ENCODE measurements at places on chromosomes 13 and 19.

- DNase-seq, result no peak
These were observed 568 bp downstream of the FUZ start for GRCh38 chr19:49812452-49812996.

- DNase-seq, result no peak
These were observed 110.6 kb downstream of the STARD13 start for GRCh38 chr13:33174931-33175330.

GRCh38 chr19:13150187-13150930 is at the start of the genes IER2 and STX10:
Gene IER2 (plus strand): TSS chr19:13150411. CDS start chr19:13153187, 2,776 bp downstream.
Gene STX10 (minus strand): TSS chr19:13150375. CDS start chr19:13150173, 202 bp downstream.
- DNase-seq, result peak; percentile 97

DNA sequence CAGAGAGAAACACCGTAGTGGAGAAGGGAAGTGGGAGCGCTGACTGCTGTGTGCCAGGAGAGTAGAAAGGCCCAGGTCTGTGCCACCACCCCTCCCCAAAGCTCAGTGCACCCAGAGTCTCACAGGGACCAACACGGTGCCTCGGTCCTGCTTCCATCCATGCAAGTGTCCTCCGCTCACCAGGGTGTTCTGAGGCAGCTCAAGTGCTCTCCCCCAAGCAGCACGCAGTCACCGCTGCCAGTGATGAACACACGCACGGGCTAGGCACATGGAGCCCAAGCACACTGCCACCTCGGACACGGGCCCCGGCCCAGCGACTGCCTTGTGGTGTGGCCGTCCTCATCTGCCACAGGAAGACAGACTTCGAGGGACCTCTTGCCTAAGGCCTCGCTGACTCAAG is 10.5 kb downstream of the POP4 start:
- no peak for DNase-seq

GRCh38 chr19:48061401-48062344 is 17.8 kb upstream of the CABP5 start:
- no peak for DNase-seq

DNA sequence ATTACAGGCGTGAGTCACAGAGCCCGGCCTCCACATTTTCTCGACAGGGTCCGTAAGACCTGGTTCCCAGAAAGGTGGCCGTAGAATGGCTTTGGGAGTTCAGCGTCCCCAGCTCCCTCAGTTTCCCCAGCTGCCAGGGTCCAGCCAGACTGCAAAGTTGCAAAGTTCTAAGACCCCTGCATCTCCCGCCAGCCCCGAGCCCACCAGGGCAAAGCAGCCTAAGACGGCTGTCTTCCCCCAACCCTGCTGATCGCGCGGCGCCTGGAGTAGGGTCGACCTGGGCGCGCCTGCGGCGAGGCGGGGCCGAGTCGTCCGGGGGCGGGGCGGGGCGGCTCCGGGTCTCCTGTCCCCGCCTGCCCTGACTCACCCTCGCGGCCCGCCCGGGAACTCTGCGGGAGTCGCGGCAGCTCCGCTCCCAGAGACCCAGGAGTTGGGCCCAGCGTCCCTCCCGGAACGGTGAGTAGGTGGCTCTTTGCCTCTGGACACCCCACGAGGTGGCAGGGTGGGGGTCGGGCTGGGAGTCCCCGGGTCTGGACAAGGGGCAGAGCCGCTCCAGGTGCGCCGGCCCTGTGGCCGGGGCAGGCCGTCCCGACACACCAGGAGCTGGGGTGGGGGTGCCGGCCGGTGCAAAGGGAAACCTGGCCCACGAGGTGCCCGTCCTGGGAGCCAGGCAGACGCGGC is at the start of gene LRRC8E:
Gene LRRC8E (plus strand): TSS at position 366 of the 681 bp plus-strand sequence. CDS start 7,094 bp downstream, outside the sequence.
- no peak for DNase-seq

- DNase-seq, result no peak
These were observed 11.6 kb downstream of the NFILZ start for GRCh38 chr19:8641908-8642547.

DNA sequence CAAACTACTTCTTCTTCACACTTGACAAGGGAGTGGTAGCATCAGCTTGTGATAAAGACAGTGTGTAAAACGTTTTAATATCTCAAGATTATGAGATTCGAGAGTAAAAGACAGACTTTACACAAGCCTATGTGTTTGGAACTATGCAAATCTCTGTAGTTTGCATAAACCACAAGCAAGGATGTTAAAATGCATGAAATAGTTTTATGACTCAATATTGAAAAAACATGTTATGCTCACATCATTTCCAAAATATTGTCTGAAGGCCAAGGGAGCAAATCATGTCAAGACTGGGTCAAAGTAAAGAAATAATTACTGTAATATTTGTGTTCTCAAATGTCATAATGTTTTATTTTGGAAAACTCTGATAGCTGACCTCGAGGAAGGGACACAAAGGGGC is 316.8 kb upstream of the KLF12 start:
- DNase-seq, result no peak

GRCh38 chr13:60369242-60369641 is 27.8 kb upstream of the TDRD3 start:
- DNase-seq, result no peak

- no peak for DNase-seq
These were observed 147.5 kb upstream of the OBI1 start for GRCh38 chr13:78806457-78806856.

DNA sequence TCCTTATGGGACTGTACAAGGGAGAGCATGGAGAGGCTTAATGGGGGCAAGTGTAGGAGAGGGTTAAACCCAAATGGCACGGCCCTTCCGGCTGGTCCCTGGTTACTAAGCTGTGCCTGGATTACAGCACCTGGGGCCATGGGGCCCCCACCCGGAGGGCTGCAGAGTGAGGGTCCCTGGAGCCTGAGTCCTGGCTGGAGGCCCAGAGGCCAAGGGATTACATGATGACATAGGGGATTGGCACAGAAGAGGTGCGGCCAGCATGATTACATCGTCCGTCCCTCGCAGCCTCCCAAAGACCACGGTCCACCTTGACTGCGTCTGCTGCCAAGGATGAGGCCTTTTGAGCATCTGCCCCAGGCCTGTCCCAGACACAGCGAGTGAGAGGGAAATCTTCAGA is 149.4 kb downstream of the URI1 start:
- DNase-seq, result no peak

DNA sequence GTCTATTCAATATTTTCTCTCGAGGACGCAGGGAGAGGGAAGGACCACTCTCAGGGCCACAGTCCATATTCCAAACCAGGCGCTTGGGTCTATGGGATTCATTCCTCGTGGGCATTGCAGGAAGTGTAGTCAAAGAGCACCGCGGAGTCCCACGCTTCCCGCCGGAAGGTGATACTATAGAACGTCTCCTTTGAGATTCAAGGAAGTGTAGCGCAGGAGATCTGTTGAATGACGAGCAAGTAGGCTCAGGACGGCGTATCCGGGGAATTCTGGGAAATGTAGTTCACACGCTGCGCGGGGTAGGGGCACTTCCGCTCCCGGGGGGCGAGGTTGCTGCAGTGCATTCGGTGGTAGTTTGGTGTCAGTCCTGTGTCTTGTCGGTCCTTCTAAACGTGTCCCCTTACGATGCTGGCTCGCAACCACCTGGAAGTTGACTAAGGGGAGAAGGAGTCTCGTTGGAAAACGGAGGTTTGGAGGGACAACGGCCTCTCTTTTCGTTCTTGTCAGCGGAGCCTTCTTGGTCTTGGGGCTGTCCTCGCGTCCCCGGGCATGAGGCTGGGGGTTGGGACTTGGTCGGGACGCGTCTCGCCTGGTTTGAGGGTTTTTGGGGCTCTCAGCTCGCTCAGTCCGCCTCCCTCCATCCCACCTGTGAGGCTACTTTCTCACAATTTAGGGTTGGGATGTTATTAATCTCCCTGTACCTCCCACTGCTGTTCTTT is at the start of gene ZNF284:
Gene ZNF284 (plus strand): TSS at position 336 of the 719 bp plus-strand sequence. CDS start 4,231 bp downstream, outside the sequence.
- DNase-seq, result peak; percentile 95

- DNase-seq, result peak; percentile 94
These were observed 30.2 kb downstream of the CYP2F1 start for GRCh38 chr19:41144403-41144802.

- no peak for DNase-seq
These were observed 70.1 kb downstream of the LRRC63 start for GRCh38 chr13:46281779-46282178.

- no peak for DNase-seq
These were observed 11.5 kb upstream of the GAS6 start for GRCh38 chr13:113875429-113875815.

DNA sequence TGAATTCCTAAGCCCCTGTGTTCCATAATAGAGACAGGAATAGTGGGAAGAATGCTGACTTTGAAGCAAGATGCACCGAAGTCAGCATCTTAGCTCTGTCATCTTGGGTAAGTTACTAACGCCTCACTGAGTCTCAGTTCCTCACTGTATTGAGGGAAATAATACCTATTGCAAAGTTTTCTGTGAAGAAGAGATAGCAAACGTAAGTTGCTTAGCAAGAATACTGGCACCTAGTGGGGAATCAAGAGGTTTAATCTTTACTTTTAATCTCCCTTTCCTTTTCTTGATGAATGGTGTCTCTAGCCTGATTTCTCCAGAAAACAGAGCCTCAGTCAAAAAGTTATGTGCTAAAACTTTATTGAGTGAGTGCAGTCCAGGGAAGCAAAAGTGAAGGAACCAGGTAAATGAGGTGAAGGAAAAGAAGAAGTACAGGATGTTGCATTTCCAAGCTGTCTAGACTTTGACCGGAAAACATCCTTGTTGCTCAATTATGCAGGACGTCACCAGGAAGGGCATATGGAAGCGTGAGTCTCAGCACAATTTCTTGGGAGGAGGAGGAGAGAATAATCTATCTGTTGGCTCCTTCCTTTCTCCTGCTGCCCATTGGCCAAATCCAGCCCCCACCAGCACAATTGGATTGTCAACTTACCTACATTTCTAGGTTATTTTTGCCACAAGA is 210.0 kb downstream of the B3GLCT start:
- no peak for DNase-seq

DNA sequence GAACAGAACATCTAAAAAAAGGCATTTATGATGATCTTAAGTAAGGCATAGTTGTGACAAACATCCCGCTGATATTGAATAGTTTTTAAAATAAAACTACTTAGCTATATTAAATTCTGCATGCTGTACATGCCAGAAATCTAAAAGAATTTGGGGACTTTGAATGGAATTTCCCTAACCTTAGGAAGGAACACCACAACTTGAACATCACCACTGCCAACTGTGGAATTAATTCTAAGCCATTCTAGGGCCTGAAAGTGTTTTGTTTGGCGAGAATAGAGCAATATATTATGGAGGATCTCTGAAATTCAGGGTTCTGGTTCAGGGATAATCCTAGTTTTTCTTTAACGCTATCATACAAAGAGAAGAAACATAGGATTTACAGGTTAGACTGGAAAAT is 17.8 kb upstream of the LATS2 start:
- no peak for DNase-seq

DNA sequence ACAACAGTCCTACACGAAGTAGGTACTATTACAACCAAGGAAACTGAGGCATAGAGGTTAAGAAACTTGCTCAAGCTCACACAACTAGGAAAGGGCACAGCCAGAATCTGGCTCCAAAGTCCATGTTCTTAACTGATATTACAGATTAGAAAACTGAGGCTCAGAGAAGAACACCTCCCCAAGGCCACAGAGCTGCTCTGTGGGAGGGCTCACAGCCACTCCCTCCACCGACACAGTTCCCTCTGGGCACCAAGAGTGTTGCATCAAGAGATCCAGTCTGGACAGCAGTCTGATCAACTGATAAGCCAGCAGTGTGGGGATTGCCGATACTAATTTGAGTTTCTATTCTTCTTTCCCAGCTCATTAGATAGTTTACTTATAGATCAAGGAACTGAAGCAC is 29.5 kb downstream of the SLC15A1 start:
- DNase-seq, result no peak

- peak; percentile 43 for DNase-seq
These were observed 288.5 kb downstream of the NALCN start for GRCh38 chr13:101127741-101128353.

DNA sequence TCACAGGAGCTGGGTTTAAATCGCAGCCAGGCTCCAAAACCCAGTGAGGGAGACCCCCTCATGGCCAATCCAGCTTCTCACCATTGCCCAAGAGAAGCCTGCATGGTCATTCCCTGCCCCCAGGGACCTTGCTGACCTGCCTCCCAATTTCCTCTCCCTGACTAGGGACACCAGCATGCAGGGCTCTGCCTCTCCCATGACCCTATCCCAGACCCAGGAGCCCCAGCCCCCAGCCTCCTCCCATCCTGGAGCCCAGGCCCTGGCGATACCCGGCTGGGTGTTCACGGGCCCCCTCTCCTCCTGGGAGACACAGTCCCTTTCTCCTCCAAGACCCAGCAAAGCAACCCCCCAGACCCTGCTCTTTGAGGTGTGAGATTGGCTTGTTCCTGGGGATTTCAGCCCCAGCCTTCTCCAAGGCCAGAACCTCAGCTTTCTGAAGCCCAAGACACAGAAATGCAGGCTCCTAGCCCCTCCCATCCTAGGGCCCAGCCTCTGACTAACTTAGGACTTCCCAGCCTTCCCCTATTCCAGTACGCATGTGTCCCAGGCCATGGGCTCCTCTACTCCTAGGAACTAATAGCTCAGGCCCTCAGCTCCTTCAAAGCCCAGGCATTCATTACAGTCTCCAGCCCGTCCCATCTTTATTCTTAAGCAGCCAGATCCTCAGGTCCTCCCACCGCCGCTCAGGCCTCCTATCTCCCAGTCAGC is 1.1 kb downstream of the GYS1 start:
- peak; percentile 87 for DNase-seq

GRCh38 chr13:59658027-59658737 is 505.5 kb downstream of the DIAPH3 start:
- no peak for DNase-seq

- DNase-seq, result no peak
These were observed 36.1 kb upstream of the KLF2 start for GRCh38 chr19:16288544-16288943.

GRCh38 chr19:50314724-50315708 is 14.2 kb downstream of the KCNC3 start:
- no peak for DNase-seq

GRCh38 chr19:55649268-55650125 is 1.5 kb downstream of the CCDC106 start:
- DNase-seq, result no peak

DNA sequence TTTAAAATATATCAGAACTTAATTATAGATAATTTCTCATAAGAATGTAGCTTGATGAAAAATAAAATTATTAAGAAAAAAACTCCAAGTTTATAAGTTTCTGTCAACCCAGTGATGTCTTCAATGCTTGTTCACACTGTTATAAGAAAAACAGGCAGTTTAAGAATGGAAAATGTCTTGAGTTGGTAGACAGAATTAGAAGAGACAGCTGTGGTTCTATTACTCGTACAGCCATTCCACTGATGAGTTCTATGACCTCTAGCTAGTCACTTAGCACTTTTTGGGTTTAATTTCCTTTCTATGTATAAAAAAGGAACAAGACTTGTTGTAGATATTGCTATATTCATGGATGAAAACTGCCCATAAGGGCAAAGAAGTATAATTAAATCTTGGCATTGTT is 1013.1 kb upstream of the ATXN8OS start:
- no peak for DNase-seq

GRCh38 chr19:13986348-13986904 is 19.7 kb downstream of the RFX1 start:
- peak; percentile 77 for DNase-seq

DNA sequence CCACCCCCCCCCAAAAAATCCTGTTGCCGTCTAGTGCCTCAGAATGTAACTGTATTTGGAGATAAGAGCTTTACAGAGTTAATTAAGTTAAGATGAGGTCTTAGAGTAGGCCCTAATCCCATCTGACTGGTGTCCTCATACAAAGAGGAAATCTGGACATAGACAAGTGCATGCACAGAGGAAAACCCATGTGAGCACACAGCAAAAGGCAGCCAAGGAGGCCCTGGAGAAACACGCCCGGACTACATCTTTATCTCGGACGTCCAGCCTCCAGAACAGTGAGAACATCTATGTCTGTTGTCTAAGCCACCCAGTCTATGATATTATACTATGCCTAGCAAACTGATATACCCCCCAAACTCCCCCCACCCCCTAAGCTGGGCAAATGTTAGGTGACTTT is 193.8 kb downstream of the KATNAL1 start:
- peak; percentile 38 for DNase-seq

- peak; percentile 91 for DNase-seq
These were observed 8.5 kb upstream of the LILRB3 start for GRCh38 chr19:54231077-54231931.

Measured in testis (tissue), 5 donors.